Vagina (tissue), 2 donors: ENCODE measurements at places on chromosomes 2 and 18.

DNA sequence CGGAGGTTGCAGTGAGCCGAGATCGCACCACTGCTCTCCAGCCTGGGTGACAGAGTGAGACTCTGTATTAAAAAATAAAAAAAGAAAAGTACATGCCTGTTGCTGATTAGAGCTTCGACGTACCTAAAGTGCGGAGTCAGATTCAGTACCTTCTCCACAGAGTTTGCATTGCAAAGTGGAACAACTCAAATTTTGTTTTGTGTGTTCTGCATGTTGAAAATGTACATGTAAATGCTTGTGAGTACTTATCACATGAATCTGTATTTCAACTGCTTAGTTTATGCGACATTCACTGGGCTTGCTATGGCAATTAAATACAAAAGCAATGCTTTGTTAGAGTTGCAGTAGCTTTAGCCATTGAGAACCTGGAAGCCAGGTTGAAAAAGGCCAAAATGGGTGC, 36.4 kb downstream of the ACTR2 start:
- H3K36me3 ChIP-seq = no peaks in the 10 kb centered on the region
- no peak overlapping the region for H3K4me3 ChIP-seq
- no peak overlapping the region for H3K27ac ChIP-seq
- no peaks in the 10 kb centered on the region for H3K27me3 ChIP-seq
- peaks cover 7% of the 10 kb centered on the region for H3K4me1 ChIP-seq

DNA sequence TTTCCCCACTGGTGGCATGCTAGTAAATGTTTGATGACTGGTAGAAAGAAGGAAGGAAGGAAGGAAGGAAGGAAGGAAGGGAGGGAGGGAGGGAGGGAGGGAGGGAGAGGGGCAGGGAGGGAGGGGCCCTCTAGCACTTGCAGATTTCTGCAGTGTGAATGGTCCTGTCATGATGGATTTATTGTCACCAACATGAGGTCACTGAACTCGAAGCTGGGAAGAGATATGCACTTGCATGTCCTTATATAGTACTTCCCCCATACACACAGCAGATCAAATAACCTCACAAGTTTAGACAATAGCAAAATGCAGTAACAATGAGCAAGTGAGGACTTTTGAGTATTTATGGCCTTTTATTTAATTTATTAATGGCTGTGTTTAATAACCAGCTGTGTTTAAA, 44.5 kb upstream of the CXCR4 start:
- no peak overlapping the region for H3K27ac ChIP-seq
- H3K4me3 ChIP-seq = no peak overlapping the region
- H3K36me3 ChIP-seq = no peaks in the 10 kb centered on the region
- no peak for DNase-seq
- H3K4me1 ChIP-seq = no peaks in the 10 kb centered on the region
- H3K27me3 ChIP-seq = no peaks in the 10 kb centered on the region

- no peak overlapping the region for H3K4me3 ChIP-seq
- no peaks in the 10 kb centered on the region for H3K4me1 ChIP-seq
- peak; percentile 34 for DNase-seq
- no peaks in the 10 kb centered on the region for H3K36me3 ChIP-seq
Observed at GRCh38 chr2:126860385-126860784, 38.3 kb upstream of the TEX51 start.

DNA sequence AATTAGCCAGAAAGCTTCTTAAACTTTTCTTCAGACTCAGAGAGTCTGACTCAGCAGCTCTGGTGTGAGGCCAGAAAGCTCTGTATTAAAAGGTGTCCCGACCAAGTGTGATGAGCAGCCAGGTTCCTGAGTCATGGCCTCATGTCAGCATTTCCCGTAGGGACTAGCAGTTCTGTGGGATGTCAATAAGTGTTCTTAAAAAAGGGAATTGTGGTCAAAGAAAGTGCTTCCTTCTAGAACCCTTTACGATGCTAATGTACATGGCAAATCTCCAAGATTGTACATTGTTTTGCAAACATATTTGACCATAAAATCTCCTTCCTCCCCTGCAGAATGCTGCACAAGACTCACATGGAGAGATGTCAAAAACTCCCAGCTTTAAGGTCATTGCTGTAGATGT, 80.1 kb downstream of the PLA2R1 start:
- H3K27ac ChIP-seq = peak overlapping the region; percentile 27
- no peak for DNase-seq
- peaks cover 19% of the 10 kb centered on the region for H3K4me1 ChIP-seq
- H3K36me3 ChIP-seq = no peaks in the 10 kb centered on the region
- H3K4me3 ChIP-seq = no peak overlapping the region

GRCh38 chr2:12727065-12727464, 10.3 kb downstream of the TRIB2 start:
- peaks cover 70% of the 10 kb centered on the region for H3K4me1 ChIP-seq
- H3K36me3 ChIP-seq = peaks cover 38% of the 10 kb centered on the region
- no peak for DNase-seq
- no peak overlapping the region for H3K27ac ChIP-seq
- no peaks in the 10 kb centered on the region for H3K27me3 ChIP-seq
